Naive thymus-derived CD8-positive, alpha-beta T cell (primary cell): ENCODE measurements at places on chromosomes 3 and 15. TPM values are rescaled to one million over a fixed set of nuclear protein-coding genes. Genes with fewer than 3 reads are reported as not detected.

- no peak for DNase-seq
Observed at GRCh38 chr15:68315495-68316031, 38.0 kb downstream of the FEM1B start.

- DNase-seq = no peak
Observed at GRCh38 chr3:14235912-14236295, 57.3 kb downstream of the LSM3 start.

DNA sequence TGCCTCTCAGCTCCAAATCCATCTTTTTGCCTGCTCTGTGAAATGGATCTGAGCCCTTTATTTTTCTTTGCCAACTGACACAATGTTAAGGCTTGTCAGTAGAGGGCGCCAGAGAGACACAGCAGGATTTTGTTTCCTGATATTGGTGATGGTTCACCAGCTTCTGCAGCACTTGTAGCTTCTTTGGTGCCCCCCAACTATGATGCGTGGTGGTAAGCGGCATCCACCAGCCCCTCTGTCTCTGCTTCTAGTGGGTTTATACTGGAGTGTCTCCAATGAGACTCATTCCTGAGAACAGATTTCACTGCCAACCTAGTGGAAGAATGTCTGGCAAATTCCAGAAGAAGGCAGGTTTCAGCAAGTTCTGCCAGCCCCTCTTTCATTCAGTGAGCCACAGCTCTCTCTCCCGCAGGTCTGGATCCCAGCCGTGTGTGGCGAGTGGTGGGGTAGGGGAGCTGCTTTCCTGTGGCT lies 471.9 kb upstream of the FRG2C start:
- peak; percentile 38 for DNase-seq

- DNase-seq = no peak
Observed at GRCh38 chr3:20319551-20319950, 133.5 kb upstream of the SGO1 start.

DNA sequence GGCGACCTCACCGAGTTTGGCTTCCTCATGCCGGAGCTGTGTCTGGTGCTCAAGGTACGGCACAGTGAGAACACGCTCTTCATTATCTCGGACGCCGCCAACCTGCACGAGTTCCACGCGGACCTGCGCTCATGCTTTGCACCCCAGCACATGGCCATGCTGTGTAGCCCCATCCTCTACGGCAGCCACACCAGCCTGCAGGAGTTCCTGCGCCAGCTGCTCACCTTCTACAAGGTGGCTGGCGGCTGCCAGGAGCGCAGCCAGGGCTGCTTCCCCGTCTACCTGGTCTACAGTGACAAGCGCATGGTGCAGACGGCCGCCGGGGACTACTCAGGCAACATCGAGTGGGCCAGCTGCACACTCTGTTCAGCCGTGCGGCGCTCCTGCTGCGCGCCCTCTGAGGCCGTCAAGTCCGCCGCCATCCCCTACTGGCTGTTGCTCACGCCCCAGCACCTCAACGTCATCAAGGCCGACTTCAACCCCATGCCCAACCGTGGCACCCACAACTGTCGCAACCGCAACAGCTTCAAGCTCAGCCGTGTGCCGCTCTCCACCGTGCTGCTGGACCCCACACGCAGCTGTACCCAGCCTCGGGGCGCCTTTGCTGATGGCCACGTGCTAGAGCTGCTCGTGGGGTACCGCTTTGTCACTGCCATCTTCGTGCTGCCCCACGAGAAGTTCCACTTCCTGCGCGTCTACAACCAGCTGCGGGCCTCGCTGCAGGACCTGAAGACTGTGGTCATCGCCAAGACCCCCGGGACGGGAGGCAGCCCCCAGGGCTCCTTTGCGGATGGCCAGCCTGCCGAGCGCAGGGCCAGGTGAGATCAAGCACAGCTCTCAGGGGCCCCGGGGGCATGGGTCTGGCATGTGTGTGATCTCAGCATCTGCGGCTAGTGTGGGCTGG lies 7.1 kb upstream of the STAB1 start:
- DNase-seq = no peak

- peak; percentile 65 for DNase-seq
Observed at GRCh38 chr3:56790016-56790821, 11.5 kb downstream of the ARHGEF3 start.

DNA sequence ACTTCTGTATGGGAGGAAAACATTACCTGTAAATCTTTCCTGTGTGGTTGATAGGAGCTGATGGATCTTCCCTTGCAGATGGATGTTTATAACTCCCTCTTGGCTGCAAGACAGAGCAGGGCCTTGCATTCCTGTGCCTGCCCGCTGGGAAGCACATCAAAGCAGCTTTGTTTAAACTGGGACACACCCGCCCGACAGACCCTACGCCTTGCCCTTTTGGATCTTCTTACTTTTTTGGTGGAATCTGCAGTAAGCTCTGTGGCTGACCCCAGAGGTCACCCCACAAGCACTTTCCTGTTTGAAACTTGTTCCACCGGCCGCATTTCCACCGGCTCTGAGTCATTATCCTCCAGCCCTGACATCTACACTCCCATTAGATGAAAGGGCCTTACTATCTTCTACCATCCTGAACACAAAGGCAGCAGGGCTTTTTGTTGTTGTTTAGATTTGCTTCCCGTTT lies 244.1 kb upstream of the STT3B start:
- no peak for DNase-seq

DNA sequence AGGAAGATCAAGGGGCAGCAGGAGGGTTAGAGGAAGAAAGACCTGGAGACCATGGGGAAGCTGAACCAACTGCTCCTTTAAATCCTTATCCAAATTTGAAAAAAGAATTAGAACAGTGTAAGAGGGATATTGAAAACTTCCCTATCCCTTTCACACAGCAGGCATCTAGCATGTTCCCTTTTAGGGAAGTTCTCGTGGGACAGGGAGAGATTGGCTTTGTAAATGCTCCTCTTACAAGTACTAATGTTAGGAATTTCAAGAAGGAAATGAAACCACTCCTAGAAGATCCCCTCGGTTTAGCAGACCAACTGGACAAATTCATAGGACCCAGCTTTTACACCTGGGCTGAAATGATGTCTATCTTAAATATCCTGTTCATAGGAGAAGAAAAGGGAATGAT lies 41.5 kb downstream of the PPCDC start:
- no peak for DNase-seq

GRCh38 chr15:80742081-80742480 lies 37.1 kb upstream of the CEMIP start:
- DNase-seq = no peak

- DNase-seq = no peak
Observed at GRCh38 chr3:43960448-43960840, 269.7 kb downstream of the ABHD5 start.

GRCh38 chr3:193714523-193715137 lies 121.6 kb downstream of the OPA1 start:
- no peak for DNase-seq

- DNase-seq = no peak
Observed at GRCh38 chr15:69064649-69065048, 50.2 kb downstream of the NOX5 start.

- no peak for DNase-seq
Observed at GRCh38 chr3:160992712-160993111, 112.4 kb downstream of the B3GALNT1 start.

GRCh38 chr15:67042551-67043142 lies 22.8 kb upstream of the SMAD3 start:
- no peak for DNase-seq

DNA sequence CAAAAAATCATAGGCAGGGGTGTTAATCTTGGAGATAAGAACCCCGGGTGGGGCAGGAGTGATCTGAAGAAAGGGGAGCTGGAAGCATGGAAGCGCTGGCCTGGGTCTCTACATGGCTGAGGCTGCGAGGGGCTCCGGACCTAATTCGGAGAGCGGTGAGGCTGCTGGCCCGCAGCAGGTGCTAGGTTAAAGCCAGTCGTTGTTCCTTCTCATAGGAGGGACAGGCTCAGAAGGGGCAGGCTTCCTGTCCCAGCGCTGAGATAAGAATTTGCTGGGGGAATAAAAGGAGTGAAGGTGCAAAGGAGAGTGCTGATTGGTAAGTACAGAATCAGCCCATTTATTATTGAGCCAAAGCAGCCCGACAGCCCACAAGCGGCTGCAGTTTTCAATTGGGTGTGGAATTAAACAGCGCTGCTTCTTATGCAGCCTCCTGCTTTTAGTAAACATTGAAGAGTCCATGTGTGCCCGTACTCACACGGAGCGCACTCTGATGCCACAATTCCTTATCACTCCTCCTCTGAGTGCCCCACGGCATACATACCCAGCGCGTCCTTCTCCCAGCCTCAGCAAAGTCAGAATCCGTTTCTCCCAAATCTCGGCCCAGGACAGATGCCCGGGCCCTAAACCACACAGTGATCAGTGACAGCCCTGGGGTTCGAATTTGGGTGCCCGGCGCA lies 17.1 kb downstream of the CHST13 start:
- no peak for DNase-seq

- no peak for DNase-seq
Observed at GRCh38 chr3:186217820-186218164, 108.9 kb upstream of the ETV5 start.

- no peak for DNase-seq
Observed at GRCh38 chr3:186361246-186361761, 730 bp downstream of the DGKG start.

DNA sequence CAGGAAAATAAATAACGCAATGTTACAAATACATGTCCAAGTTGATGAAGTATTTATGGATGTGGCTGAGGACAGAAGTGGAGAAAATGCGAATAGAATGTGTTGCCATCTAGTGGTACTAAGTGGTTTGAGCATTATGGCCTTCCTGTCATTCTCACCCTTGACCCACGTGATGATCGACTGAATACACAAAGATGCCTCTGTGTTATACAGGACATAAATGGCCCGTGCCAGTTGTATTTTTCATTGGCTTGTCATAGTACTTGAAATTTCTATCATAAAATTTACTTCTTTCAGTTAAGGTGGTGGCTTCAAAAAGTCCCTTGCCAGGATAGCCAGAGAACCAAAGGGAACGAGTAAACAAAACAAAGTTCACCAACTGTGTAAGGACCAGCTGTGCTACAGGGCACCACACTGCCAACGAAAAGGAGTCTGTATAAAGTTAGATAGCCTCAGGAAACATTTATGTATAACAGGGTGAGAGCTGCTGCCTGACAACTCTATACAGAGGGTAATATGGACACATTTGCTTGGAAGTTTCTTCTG lies 103.7 kb downstream of the MYH15 start:
- no peak for DNase-seq

DNA sequence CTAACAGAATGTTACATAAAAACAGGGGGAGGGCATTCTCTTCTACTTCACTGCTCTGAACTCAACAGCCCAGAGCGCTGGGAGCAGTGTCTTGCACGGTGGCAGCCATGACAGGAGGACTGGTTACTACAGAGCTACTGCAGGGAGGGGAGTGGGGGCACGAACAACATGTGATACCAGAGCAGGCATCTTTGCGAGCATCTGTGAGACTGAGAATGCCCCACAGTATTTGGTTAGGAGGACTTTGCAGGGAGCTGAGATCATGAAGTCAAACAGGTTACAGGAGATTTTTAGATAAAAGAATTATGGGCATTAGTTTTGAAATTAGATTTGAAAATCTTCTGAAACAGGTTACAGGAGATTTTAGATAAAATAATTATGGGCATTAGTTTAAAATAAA lies 58.8 kb upstream of the GOLGA8B start:
- no peak for DNase-seq

GRCh38 chr3:59069838-59070237 lies 20.0 kb upstream of the CFAP20DC start:
- no peak for DNase-seq

- no peak for DNase-seq
Observed at GRCh38 chr3:190456770-190457169, 7.1 kb upstream of the TMEM207 start.

GRCh38 chr3:42764561-42765295 lies 8.3 kb downstream of the CCDC13 start:
- no peak for DNase-seq

- DNase-seq = no peak
Observed at GRCh38 chr3:74091204-74091603, 466.5 kb upstream of the PDZRN3 start.

DNA sequence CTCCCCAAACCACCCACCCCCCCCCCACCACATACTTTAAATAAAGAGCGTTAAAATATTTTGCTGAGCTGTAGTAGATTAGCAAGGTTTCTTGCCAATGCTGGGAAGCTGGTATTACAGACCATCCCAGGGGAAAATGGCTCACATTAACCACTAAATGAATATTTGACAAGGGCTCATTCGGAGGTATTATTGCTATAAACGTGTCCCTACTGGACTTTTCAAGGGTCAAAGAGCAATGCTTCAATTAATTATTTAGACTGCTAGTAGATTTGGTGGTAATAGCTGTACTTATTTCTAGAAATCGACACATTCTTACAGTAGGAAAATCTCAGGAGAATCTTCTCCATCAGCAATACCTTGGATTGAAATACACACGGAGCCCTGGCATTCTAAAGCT lies 5.2 kb downstream of the SOX2 start:
- DNase-seq = no peak

DNA sequence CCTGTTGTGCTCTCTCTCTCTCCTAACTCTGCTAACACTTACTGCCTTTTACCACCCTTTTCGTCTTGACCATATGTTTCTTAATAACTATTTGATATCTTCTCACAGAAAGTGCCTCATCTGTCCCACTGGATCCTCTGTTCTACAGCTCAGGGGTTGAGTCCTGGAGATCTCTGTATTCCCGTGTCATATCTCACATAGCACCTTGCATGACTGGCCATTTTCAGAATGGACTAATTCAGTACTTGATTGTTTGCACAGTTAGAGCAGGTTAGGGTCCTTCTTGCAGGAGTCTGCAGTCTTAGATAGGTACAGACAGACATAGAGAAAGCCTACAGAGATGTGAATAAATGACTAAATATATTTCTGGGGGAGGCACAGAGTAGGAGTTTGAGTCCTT lies 20.9 kb downstream of the HACD3 start:
- no peak for DNase-seq

GRCh38 chr3:138898301-138898700 lies 48.6 kb downstream of the FOXL2 start:
- no peak for DNase-seq

The C3orf70 gene
- not detected for total RNA-seq

The CFAP100 gene
- not detected for total RNA-seq

The NKIRAS1 gene
- total RNA-seq = 6.4 TPM

The SPATA12 gene
- total RNA-seq = not detected

The HES1 gene
- not detected for total RNA-seq

The TAGLN3 gene
- not detected for total RNA-seq

The ADGRG7 gene
- not detected for total RNA-seq

The FBXW12 gene
- not detected for total RNA-seq

The SEMA7A gene
- 3.2 TPM for total RNA-seq

The NCBP2 gene
- total RNA-seq = 86.4 TPM

The CASR gene
- total RNA-seq = not detected

The ZNF717 gene
- 18.7 TPM for total RNA-seq

The GOLGA8Q gene
- total RNA-seq = 2.6 TPM

The EEF1AKMT4 gene
- total RNA-seq = 1.4 TPM
